Activated naive CD4-positive, alpha-beta T cell (primary cell): ENCODE measurements at places on chromosomes 11 and 22.

GRCh38 chr11:22829231-22830081 lies at the start of gene SVIP:
Gene SVIP (minus strand): TSS chr11:22829801. CDS start chr11:22829748, 53 bp downstream.
- peak; percentile 89 for DNase-seq

GRCh38 chr22:42294034-42294985 lies 23.9 kb upstream of the TCF20 start:
- no peak for DNase-seq

GRCh38 chr11:75078233-75078632 lies 18.4 kb downstream of the OR2AT4 start:
- DNase-seq: no peak

GRCh38 chr22:23057331-23057730 lies 13.0 kb upstream of the GNAZ start:
- no peak for DNase-seq

DNA sequence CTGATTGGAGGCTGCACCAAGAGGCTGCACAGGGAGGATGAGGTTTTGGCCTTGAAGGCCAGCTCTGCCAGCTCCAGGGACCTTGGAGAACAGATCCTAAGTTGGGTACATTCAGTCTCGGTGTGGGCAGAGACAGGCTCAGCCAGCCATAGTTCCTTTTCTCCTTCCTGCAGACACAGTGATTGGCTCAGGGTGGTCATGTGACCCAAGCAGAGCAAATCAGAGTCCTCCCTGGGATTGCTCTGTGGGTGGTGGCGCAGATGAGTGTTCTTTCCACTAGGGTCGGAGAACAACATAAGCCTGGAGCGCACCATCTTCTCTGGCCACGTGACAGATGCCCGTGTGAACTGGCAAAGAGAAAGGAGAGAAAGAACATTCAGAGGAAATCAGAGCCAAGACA lies 47.1 kb upstream of the CCND1 start:
- no peak for DNase-seq

GRCh38 chr11:86035164-86035563 lies 33.7 kb downstream of the PICALM start:
- no peak for DNase-seq

DNA sequence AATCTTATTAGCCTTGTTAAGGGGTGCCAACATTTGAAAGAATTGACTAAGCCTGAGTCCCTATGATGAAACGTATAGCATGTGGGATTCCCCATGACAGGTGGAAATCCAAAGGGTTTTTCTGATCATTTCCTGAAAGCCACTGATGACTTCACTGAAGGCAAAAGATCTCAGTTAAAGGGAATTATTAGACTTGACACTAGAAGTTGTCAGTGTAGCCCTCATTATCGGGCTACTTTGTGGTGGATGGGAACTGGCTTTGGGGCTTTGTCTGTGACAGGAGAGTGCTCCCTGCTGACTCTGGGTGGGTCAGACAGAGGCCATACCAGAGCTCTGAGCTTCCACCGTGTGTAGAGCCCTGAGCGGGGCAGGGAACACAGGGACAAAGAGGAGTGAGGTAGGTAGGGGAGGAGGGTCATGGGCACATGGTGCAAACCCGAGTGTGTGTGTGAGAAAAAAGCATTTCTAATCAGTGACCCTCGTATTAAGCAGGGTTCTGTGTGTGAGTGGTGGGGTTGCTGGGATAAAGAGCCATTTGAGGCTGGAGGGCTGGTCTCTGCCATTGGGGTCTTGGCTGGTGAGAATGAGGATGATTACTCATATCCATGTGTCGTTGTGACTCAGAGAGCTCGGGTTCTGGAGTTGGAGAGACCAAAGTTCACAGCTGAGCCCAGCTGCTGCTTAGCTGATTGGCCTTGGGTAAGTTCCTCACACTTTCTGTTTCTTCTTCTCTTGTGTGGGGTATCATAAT lies 101.1 kb downstream of the GRIK4 start:
- no peak for DNase-seq

DNA sequence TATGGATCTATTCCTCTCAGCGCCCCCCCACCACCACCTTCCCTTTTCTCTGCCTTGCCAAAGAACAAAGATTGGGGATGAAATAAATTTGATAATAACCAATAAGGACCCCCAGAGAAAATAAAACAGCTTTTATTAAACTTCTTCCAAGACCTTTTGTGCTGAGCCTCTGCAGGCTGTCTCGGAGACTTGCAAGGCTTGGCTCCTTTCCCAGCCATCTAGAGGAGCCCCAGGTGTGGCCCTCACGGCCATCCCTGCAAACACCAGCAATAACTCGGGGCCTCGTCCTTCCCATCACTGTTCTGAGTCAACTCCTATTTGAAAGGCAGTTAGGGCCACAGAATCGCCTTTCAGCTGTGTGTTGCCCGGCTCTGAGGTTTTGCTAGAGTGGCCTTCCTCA lies 51.2 kb upstream of the LMO1 start:
- no peak for DNase-seq

DNA sequence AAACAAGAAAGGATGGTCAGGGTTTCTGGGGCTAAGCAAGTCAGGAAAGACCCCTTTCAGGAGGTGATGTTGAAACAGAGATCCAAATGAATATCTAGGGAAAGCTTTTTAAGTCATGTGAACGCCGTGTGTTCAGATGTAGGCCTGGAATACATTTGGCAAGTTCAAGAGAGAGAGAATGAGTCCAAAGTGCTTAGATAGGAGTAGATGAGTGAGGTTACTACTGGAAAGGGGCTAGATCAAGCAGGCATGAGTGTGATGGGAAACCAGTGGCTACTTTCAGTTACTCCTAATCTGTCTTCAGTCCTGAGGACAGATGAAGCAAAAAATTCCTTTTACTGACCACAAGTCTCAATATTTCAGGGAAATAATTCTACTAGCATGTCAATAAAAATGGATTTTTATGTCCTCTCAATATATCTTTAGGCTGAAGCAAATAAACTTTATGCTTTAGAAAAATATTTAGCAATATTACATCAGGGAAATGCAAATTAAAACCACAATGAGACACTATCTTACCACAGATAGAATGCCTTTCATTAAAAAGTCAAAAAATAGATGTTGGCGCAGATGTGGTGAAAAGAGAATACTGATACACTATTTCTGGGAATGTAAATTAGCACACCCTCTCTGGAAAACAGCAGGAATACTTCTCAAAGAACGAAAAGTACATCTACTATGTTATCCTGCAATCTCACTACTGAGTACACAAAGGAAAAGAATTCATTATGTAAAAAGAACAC lies 1085.0 kb upstream of the TENM4 start:
- no peak for DNase-seq

DNA sequence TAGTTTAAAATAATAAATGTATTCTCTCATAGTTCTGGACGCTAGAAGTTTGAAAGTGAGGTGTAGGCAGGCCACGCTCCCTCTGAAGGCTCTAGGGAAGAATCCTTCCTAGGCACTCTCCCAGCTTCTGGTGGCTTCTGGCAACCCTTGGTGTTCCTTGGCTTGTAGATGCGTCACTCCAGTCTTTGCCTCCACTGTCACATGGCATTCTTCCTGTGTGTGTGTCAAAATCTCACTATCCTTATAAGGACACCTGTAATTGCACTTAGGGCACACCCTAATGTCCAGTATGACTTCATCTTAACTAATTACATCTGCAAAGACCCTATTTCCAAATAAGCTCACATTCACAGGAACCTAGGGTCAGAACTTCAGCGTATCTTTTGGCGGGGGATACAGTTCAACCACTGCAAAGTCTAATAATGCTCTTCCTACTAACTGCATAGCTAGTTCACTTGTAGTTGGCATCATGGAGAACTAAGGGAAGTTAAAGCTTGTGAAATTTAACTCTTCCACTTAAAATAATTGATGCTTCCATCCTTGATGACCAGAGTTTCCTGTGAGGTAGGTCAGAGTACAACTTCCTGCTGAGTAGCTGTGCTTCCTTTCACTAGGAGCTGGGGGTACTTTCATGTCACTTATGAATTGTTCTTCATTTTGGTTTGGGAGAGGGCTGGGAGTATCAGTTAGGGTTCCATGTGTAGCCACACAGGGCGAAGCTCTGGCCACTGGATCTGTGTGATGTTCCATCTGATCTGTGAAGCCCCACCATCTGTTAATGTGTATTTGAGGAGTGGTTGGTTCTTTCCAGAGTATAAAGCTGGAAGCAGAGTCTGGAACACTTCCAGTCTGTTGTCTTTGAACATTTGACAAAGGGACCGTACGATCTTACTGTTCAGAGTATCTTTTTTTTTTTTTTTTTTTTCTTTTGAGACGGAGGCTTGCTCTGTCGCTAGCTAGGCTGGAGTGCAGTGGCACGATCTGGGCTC lies 10.5 kb downstream of the YWHAH start:
- no peak for DNase-seq

DNA sequence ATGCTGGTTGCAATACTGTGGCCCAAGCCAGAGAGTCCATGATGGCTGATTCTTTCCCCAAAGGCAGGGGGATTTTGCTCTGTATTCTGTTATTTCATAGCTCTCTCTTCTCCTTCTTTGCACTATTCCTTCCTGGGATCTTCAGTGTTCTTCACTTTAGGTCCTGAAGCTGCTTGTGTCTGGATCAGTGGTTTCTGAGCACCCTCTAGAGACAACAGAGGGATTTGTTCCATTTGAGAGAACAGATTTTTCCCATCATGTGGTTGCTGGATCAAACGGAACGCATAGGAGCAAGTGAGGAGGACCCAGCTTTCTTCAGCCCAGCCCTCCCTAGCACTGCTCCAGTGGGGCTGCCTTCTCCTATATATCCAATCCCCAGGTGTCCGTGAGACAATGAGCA lies 68.7 kb upstream of the SYN3 start:
- DNase-seq: no peak

DNA sequence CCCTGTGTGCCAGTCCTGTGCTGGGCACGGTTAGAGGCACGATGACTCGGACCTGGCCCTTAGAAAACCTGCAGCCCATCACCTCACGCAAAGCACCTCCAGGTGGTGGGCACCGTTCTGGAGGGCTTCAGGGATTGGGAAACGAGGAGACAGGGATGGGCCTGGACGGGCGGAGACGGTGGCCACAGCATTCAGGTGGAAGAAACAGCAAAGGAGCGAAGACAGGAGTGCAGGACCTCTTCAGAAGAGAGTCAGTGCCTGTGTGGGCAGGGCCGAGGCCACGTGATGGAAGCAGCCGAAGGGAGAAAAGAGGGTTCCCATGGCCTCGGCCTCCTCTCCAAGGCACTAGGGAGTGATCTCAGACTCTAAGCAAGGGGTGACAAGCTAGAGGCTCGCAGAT lies 8.1 kb upstream of the SLC22A12 start:
- DNase-seq: no peak

- no peak for DNase-seq
Observed at GRCh38 chr11:91960770-91961169, 263.8 kb upstream of the FAT3 start.

DNA sequence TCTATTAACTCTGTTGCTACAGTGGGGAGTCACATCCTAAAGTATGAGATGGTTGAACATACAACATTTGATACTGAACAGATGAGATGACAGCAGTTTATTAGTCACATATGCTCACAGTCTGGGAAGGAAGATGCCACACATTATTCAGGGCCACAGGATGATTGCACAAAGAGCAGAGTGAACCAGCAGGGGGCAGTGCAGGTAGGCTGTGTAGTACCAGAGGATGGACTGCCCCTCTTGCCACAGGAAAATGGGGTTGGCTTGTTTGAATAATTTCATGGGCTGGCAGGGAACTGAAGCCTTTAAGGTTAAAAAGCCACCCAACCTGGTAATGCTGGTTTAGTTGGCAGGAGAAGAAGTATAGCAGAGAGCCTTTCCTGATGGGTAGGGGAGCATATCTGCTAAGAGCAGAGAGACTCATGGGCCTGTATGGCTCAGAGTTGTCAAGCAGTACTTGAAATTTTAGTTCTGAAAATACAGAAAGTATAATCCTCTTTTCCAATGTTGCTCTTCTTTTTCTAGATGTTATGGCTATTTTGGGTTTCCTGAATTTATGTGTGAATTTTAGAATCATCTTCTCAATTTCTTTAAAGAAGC lies 180.4 kb upstream of the B3GAT1 start:
- no peak for DNase-seq

DNA sequence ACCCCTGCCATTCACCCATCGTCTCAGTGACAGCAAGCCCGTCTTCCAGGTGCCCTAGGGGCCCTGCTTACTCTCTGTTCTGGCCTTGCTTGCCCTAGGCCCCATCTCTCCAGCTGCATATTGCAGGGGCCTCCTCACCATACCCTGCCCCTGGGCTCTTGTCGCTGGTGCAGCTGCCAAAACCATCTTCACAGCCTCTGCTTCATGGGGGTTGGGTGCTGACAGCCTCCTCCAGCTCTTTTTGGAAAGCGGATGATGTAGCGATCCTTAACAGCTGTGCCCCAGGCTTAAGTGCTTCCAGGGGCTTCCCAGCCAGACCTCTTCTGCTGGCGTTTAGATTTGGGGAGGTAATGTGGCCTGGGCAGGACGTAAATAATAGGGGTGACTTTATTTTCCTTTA lies 61.2 kb upstream of the SUSD2 start:
- no peak for DNase-seq

GRCh38 chr11:95750101-95750500 lies 39.5 kb downstream of the FAM76B start:
- DNase-seq: no peak

DNA sequence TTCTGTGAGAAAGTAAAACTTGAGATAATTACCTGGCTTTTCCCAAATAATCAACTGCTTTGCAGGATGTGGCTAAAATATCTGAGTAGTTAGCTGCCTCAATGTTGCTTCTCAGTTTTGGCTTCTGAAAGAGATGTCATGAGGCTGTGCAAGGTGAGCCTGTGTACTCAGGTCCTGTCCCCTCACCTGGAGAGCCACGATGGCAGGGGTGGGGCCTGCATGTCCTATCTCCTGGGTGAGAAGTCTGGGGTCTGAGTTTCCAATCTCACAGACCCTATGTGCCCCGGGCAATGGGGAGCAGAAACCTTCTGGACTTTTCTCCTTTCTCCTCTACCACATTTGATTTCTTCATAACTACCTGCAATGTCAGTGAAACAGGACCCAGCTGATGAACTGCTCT lies 338.6 kb upstream of the B3GAT1 start:
- no peak for DNase-seq

DNA sequence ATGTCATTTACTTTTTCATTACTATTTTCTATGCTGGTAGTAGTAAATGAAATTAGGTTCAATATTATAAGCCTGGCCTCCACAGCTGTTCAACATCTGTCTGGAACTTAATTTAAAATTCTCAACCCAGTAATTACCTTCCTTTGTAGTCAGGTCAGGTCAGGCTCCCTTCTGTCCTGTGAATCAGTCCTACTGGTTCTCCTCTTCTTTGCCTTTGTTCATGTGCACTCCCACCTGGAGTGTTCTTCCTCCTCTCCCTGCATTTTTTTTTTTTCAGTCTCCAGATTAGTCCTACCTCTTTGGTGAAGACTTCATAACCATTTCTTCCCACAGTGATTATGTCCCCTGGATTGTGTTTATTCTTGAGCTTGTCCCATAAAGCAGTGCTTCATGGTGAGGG lies 67.9 kb downstream of the DKK3 start:
- DNase-seq: no peak

- DNase-seq: no peak
Observed at GRCh38 chr11:35241531-35241930, 102.6 kb downstream of the CD44 start.
